ENCODE measurements at places on chromosomes 6 and 20.
A peak's percentile ranks its signal among the peaks of the same experiment; 100 is the strongest.

DNA sequence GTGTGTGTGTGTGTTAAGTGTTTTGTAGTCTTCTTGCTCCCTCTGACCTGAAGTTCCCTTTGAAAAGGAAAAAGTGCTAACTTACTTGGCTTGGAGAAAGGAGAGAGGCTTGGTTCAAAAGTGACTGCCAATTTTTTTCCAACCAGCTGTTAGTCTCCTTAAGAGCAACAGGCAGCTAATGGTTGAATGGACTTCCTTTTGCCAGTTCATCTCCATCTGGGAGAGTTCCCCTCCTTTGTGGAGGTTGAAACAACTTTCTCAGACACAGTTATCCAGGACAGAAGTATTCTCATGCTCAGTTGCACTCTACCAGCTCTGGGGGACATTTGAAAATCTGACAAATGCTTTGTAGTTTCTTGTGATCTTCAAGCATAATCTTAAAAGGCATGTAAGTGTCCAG is 4.5 kb downstream of the RIPOR2 start:
- peak; percentile 76 for DNase-seq

DNA sequence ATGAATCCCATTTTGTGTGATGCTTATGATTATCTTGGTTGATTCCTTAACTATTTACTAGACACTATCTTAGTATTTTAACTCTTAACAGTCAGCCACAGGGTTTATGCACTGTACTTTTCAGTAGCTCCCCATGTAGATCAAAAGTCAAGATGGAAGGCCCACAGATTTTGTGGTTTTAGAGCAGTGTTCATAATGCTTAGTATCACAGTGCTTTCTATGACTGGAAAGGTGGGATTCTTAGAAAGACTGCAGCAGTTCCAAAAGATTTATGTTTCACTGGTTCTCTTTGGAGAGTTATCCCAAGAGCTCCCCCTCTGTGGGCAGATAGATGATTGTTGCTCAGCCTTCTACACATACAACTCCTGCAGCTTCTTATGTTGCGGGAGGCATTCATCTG is 34.5 kb downstream of the ANKRD6 start:
- DNase-seq = no peak

- peak; percentile 26 for DNase-seq
Observed at GRCh38 chr6:75735491-75736186, 13.4 kb upstream of the MYO6 start.

DNA sequence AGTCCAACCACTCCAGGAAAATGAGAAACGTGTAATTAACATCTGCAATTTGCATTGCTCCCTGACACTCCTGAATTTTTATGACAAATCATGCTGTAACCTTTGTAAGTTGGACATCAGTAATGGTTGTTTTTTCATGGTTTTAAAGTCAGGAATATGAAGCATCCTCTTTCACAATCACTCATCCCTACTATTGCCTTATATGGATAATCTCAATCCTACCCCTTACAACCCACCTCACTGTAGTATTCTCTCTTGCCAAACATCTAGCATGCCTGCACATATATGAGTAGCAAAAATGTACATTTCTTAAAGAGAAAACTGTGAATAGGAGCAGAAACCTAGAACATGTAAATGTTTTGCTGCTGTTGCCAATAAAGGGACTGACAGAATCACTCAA is 729.5 kb downstream of the KIF16B start:
- no peak for DNase-seq

- peak; percentile 40 for DNase-seq
Observed at GRCh38 chr6:55825402-55826051, 49.9 kb downstream of the BMP5 start.

GRCh38 chr6:3745566-3746118 is 5.9 kb downstream of the PXDC1 start:
- DNase-seq = no peak

- DNase-seq = no peak
Observed at GRCh38 chr6:30747300-30747687, 2.9 kb upstream of the IER3 start.

DNA sequence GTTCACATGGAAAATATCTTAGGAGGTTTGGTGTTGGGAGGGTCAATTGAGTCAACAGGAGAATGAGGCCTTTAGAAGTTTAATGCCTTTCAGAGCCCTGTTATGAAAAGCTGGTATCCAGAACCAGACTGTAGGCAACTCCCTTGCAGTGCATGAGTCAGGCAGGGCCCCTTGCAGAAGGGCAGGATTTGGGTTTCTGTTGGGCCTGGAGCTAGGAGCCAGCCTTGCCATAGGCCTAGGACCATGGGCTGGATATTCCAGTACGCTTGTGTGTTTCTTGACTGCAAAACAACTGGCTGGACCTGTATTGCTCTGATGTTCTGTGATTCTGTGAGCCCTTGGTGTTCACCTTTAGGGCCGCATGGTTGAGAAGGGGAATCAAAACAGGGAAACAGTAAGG is 350.9 kb upstream of the PRND start:
- DNase-seq = no peak

DNA sequence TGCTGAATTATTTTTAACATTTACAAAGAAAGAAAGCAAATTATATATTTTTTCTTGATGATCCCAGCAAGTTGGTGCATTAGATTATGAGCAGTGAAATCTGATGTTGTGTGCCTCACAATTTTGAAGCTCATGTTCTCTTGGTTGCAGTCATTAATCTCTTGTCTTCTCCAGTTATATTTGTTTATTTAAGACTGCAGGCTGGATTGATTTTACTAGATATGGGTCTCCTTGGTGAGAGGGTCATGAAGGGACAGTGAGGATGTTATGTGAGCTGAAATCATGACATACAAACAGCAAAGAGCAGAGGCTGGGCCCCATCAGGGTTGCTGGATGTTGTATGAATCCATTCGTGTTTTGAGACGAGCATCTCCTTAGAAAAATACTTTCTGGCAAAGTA is 64.2 kb upstream of the AKIRIN2 start:
- no peak for DNase-seq

DNA sequence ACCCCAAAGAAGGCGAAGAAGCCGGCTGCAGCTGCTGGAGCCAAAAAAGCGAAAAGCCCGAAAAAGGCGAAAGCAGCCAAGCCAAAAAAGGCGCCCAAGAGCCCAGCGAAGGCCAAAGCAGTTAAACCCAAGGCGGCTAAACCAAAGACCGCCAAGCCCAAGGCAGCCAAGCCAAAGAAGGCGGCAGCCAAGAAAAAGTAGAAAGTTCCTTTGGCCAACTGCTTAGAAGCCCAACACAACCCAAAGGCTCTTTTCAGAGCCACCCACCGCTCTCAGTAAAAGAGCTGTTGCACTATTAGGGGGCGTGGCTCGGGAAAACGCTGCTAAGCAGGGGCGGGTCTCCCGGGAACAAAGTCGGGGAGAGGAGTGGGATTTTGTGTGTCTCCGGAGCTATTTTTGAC is 69.6 kb downstream of the HFE start:
- DNase-seq = peak; percentile 62

DNA sequence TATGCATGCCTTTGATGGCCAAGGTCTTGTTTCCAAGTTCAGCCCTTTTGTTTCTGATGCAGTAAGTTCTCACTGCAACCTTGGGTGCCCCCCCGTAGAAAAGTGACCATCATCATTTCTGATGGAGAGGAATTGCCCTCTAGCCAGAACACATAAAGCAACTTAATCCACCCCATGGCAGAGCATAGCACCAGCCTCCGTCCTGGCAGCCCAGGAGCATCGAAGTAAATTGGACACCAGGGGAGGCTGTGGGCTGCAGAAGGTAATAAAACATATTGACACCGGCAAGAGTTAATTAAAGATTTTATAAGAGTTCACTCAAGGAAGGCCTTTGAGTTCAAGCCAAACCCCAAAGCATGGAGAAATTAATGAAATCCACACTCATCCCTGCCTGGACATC is 39.2 kb upstream of the CST7 start:
- no peak for DNase-seq

DNA sequence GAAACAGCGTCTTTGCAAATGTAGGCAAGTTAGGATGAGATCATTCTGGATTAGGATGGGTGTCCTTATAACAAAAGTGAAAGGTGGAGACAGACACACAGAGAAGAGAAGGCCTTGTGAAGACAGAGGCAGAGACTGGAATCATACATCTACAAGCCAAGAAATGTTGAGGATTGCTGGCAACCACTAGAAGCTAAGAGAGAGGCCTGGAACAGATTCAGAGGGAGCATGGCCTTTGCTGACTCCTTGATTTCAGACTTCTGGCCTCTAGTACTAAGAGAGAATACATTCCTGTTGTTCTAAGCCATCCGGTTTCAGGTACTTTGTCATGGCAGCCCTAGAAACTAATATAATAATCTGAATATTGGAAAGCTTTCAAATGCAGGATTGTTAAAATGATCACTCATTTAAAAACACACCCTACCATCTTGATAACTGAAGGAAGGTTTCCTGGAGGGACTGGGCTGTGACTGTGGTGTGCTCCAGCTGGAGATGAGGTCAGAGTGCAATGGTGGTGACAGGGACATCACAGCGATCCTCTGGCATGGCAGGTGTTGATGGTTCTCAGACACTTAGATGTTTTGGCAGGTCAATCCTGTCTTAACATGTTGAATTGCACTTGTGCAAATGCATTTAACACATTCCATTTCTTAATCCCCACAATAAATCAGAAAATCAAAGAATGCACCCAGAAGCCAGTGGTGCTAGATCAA is 25.1 kb downstream of the CD83 start:
- DNase-seq = no peak

DNA sequence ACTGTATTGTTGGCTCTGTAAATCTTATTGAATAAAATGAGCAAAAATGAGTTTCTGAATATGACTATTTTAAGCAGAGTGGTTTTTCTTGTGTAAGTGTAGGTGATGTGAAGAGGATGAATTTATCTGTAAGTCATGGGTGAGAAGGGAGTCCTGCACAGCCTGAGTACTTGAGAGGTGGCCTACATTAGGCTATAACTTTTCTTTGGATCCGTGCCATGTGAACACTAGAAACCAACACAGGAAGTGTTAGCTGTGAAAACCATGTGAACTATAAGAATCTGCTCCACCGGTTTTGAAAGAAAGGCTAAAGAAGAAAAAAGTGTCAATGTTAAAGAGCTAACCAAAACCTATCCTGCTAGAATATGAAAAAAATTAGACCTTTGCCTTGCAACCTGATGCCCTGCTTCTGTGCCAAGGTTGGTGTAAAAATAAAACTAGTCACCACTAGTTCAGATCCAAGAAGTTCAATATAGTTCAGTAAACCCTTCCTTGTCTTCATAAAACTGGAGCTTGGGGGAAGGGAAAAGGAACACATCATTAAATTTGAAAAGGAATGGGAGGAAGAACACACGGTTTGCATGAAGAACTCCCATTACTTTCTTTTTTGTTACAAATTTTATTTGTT is 21.3 kb downstream of the PLCB1 start:
- DNase-seq = no peak

DNA sequence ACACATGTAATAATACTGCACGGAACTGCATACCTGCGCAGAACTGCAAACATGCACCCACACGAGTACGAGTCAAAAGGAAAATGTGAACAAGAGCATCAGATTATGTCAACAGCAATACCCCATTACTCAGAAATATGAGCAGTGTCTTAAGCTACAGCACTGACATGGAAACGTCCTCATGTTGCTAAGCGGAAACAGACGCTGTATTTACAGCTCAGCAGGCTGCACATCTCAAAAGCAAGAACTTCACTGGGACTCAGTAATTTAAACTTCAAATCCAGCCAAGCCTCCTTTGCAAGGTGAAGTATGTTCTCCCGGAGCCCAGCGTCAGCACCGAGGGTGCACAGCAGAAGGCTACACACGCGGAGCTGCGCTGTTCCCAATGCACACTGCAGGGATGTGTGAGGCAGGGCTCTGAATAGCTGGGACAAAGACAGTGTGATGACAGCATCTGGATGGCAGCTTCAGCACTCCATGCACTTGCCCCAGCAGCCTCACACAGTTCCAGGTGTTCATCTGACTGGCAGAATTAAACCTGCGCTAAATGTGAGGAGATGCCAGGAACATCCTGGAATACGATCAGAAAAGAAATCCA is 202.8 kb downstream of the WDR27 start:
- DNase-seq = no peak

DNA sequence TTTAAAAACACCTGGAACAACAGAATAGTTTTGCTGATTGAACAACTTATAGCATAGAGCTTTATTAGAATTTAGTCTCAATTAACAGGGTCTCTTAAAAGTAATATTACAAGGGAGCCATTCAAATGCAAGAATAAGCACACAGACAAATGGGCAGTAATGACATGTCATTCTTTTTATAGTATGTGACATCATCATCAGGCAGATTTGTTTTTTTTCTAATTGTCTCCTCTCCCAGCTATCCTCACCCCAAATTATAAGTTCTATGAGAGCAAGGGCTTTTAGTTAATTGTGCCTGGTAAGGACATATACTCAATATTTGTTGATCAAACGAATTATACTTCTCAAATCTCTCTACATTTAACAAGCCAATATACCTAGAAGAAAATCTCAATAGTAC is 11.0 kb downstream of the PGM3 start:
- no peak for DNase-seq

DNA sequence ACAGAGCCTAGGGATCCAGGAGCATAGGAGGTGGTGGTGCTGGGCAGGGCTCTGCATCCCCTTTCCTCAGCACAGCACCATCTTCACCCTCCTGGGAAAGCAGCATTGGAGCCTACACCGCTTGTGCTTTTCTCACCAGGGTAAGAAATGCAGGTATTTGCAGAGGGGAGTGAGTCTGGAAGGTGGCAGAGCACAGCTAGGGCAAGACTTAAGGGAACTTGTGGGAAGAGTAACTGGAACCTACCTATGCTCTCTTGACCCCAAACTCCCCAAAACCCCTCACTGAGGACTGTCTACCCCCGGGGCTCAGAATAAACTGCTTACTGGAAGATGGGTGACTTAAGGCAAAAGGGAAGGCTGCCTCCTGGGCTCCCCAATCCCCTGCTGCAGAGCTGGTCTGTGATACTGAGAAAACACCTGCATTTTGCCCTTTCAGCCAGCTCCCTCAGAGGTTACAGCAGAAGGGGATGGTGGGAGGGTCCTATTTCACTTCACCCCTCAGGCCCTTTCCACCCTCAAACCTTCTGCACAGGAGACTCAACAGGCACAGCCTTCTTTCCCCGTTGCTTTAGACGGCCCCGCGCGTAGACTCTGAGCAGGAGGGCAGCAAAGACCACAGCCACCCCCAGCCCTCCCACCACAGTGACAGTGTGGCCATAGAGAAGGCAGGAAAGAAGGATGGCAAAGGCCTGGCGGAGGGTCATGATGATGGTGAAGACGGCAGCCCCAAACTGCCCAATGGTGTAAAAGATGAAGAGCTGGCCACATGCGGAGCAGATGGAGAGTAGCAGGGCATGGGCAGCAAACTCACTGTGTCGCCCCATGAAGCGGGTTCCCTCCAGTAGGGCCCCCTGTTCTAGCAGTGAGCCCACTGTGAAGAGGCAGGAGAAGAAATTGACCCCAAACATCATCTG is 2.9 kb downstream of the SLC35B2 start:
- no peak for DNase-seq

DNA sequence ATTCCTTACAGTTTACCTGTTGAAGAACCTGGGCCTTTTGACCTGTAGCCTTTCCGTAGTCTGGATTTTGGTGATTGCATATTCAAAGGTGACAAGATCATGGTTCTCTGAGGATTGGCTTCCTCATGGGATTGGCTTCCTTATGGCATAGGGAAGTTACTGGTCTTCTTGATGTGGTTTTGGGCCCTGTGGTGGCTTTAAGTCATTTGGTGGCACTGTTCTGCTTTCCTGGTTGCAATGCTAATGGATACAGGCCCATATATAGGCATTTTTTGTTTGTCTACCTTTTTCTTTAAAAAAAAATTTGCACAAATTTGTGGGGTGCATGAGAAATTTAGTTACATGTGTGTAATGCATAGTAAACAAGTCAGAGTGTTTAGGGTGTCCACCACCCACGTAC is 185.7 kb downstream of the CDKAL1 start:
- DNase-seq = no peak
